Endothelial cell of umbilical vein (primary cell): ENCODE measurements at places on chromosomes 13 and 19. TPM values are rescaled to one million over a fixed set of nuclear protein-coding genes. Genes with fewer than 3 reads are reported as not detected.

DNA sequence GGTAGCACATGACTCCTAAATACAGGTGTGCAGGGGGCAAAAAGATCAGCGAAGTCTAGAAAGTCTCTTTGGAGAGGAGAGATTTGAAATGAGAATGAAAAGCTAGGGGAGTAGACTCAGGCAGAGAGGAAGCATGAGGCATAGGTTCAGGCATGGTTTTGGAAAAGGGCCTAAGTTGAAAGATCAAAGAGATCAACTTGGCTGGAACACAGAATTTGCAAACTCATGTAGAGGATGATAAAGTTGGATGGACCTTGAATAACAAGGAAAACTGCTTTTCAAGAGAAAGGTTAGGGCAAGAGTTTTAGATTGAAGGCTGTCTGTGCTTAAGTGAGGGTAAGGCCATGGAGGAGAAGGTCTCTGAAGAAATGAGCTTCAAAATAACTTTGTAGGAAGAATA, 47.4 kb upstream of the UBAC2 start:
- no peak for DNase-seq

DNA sequence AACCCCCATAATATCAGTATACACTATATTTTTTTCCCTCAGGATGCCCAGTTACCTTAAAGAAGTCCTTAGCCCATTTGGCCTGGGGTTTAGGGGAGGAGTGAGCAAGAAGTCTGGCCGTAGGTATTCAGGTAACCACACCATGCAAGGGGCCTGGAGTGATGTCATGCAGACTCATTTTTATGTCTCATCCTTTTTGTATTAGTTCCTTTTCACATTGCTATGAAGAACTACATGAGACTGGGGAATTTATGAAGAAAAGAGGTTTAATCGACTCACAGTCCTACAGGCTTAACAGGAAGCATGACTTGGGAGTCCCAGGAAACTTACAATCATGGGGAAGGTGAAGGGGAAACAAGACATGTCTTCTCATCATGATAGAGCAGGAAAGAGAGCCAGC, 12.2 kb downstream of the TPP2 start:
- no peak for DNase-seq

GRCh38 chr13:58324161-58324560, 692.6 kb downstream of the PCDH17 start:
- DNase-seq = no peak

DNA sequence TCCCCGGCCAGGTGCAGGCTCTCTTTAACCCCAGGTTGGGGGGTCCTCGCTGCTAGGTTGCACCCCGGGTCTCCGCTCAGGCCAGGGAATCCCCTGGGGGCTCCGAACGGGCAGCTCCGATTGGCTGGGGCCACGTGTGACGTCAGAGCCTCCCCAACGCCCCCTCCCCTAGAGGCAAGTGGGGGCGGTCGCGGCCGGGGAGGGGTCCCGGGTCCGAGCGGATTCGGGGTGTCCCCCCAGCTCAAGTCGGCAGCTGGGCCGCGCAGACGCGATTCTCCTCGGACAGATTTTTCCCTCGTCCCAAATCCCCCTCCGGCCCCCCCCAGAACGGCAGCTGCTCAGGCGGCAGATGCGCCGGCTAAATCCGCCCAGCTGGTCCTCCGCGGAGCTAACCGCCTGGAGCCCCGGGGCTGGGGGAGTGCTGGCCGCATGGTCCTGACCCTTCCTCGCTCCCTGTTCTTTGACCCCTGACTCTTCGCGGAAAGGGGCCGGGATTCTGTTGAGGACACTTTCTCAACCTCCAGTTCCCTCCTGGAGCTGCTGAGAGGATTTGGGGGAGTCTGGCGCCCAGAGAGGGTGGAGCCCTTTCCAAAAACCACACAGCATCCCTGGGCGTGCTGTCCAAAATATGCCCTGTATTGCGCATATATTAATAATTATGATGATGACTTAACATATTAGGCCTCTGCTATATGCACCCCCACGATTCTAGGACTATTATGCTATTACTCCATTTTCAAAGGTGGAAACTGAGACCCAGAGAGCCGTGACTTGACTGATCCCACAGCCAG, 25.4 kb upstream of the SEMA6B start:
- DNase-seq = no peak

The KLC3 gene
- total RNA-seq = not detected in 2 replicates

- no peak for DNase-seq
These were observed 13.6 kb upstream of the USP29 start for GRCh38 chr19:57105976-57106721.

- peak; percentile 91 for DNase-seq
These were observed at the start of gene ZNF284 for GRCh38 chr19:44071824-44072542. ZNF284 (plus strand) TSS chr19:44072159; CDS start chr19:44076390, 4,231 bp downstream.

The EHD2 gene
- 220 TPM in 2 replicates for total RNA-seq
